Pancreas (tissue), 10 donors: ENCODE measurements at places on chromosomes 7 and 10.

- H3K4me1 ChIP-seq, result no peaks in the 10 kb centered on the region
- DNase-seq, result no peak
- no peaks in the 10 kb centered on the region for H3K36me3 ChIP-seq
- no peak overlapping the region for H3K4me3 ChIP-seq
- no peaks in the 10 kb centered on the region for H3K27me3 ChIP-seq
Observed at GRCh38 chr10:70561070-70561469, 41.5 kb downstream of the PRF1 start.

DNA sequence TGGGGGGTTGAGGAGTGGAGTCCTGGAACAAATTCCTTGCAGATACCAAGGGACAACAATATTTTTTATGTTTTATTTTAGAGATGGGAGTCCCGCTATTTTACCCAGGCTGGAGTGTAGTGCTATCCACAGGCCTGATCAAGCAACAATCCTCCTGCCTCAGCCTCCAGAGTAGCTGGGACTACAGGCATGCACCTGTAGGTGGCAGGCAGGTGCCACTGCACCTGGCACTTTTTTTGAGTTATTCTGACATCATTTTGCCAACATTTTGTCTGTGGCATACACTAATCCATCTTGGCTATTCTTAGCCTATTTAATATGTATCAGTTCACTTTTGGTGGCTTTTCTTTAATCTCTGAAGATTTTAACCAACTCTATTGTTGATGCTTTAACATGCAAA lies 317.8 kb upstream of the MTPN start:
- H3K4me3 ChIP-seq, result no peak overlapping the region
- H3K36me3 ChIP-seq, result no peaks in the 10 kb centered on the region
- H3K27ac ChIP-seq, result no peak overlapping the region
- no peak for DNase-seq
- no peaks in the 10 kb centered on the region for H3K27me3 ChIP-seq

- H3K4me3 ChIP-seq, result no peak overlapping the region
- H3K4me1 ChIP-seq, result no peaks in the 10 kb centered on the region
Observed at GRCh38 chr10:101113890-101114403, 17.2 kb upstream of the TLX1 start.

DNA sequence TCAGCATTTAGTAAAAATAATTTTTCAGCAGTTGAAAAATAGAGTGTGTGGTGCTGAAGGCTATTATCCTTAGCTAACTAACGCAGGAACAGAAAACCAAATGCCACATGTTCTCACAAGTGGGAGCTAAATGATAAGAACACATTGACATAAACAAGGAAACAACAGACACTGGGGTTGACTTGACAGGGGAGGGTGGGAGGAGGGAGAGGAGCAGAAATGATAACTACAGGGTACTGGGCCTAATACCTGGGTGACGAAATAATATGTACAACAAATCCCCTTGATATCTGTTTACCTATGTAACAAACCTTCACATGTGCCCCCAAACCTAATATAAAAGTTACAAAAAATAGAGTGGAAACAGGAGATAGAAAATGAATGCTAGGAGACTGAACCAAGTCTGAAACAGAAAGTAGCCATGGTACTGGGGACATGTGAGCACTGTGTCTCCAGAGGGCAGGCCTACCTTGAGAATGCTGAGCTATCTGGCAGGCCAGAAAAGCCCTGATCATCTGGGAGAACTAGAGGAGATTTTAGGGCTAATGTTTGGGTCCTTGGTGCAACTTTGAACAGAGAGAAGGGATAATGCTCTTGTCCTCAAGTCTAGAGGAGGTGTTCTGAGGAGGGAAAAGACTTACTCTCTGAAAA lies 4.7 kb upstream of the EFCAB10 start:
- H3K27ac ChIP-seq, result no peak overlapping the region
- H3K4me3 ChIP-seq, result no peak overlapping the region
- H3K4me1 ChIP-seq, result no peaks in the 10 kb centered on the region
- no peak for DNase-seq
- no peaks in the 10 kb centered on the region for H3K27me3 ChIP-seq

DNA sequence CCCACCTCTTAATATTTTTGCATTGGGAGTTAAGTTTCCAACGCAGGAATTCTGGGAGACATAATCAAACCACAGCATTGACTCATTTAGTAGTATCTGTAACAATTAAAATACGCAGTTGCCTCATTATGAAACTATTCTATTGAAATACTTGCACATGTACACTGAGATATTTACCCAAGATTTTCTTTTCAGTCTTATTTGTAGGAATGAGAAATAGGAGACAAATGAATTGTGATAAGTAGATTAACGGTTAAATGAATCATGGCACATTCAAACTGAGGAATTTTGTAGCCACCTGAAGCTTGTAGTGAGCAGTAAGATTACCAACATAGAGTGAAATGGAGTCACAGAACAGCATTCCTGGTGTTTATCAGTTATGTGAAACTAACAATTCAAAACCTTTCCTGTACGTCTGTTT lies 18.1 kb downstream of the RP9 start:
- no peaks in the 10 kb centered on the region for H3K4me1 ChIP-seq
- no peak overlapping the region for H3K4me3 ChIP-seq
- no peak overlapping the region for H3K27ac ChIP-seq
- no peak for DNase-seq

GRCh38 chr10:129032372-129033313 lies 434.4 kb upstream of the MGMT start:
- no peaks in the 10 kb centered on the region for H3K4me1 ChIP-seq
- no peak for DNase-seq
- no peak overlapping the region for H3K27ac ChIP-seq
- H3K27me3 ChIP-seq, result no peaks in the 10 kb centered on the region
- no peak overlapping the region for H3K4me3 ChIP-seq
- H3K36me3 ChIP-seq, result no peaks in the 10 kb centered on the region

GRCh38 chr7:124071843-124072242 lies 39.0 kb upstream of the TMEM229A start:
- H3K36me3 ChIP-seq, result no peaks in the 10 kb centered on the region
- no peaks in the 10 kb centered on the region for H3K27me3 ChIP-seq
- H3K4me3 ChIP-seq, result no peak overlapping the region
- no peak for DNase-seq
